ENCODE measurements at places on chromosomes 11 and 22.
A peak's percentile ranks its signal among the peaks of the same experiment; 100 is the strongest.

GRCh38 chr11:85042361-85042760, 584.8 kb downstream of the DLG2 start:
- DNase-seq: no peak

- no peak for DNase-seq
Measured at GRCh38 chr11:12989428-12990161, 19.5 kb upstream of the RASSF10 start.

DNA sequence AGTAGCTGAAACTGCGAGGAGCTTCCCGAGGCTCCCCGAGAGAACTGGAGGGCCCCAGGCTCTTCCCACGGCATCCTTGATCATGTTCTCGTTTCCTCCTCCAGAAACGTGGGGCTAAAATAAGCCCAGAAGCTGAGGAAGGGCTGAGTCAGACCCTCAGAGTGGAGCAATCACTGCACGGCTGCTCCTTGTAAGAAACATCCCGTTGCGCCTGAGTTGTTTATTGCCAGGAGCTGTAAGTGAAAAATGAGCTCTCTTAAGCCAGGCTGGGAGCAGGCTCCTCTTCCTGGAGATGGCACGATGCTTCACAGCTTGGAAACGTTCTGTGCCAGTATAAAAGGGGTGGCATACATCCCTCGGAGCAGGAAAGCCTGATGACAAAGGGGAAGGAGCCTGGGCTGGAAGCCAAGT, 47.3 kb upstream of the SYN3 start:
- peak; percentile 79 for DNase-seq

GRCh38 chr22:30435674-30436126, 10.1 kb downstream of the MTFP1 start:
- no peak for DNase-seq

GRCh38 chr22:45481661-45482060, 21.0 kb upstream of the FBLN1 start:
- no peak for DNase-seq

- peak; percentile 36 for DNase-seq
Measured at GRCh38 chr11:7448201-7448600, 37.1 kb upstream of the OLFML1 start.

DNA sequence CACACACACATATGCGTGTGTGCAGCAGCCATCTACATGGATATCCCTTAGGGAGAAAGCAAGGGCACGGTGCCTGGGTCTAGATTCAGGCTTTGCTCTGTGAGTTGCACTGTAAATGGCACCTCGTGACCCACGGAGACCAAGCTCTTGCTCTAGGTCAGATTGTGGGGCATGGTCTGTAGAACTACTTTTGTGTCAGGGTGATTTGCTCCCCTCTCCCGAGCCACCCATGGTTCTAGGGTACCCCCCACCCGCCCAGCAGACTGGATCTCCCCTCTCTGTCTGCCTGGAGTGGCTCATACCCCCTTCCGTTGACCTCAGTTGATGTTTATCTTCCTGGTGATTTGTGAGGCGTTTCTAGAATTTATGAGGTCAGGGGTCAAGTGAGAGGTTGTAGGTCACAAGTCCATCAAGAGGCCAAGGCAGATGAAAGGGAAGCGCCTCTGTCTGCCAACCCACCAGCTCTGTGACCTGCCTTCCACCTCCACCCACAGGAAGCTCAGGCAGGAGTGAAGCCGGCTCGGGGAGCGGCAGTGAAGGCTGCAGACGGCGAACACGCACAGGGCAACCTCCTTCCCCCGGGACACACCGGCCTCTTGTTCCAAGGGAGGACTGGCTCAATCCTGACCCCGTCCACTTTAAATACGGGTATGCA, 76.2 kb upstream of the TTLL12 start:
- DNase-seq: no peak

GRCh38 chr11:134069426-134070341, 812 bp downstream of the JAM3 start:
- no peak for DNase-seq

DNA sequence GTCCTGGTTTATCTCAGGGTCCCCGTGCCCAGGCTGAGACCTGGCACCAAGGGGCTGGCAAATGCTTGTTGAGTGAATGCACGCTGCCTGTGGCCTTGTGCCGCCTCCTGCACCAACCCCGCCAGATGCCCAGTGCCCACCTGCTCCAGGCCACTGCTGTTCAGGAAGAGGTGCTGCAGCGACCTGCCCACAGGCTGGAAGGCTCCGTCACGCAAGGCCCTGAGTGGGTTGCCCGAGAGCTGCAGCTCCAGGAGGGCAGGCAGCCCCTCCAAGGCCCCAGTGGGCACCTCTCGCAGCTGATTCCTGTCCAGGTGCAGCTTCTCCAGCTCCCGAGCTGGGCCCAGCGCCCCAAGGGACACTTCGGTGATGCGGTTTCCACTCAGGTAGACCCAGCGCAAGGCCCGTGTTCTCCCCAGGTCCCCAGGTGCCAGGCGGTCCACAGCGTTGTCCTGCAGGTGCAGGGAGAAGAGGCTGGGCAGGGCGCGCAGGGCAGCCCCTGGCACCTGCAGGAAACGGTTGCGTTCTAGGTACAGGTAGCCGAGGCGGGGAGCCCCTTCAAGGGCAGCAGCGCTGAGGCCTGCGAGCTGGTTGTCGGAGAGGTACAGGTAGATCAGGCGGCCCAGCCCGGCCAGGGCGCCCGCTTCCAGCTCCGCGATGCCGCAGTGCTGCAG, 3.6 kb downstream of the CHADL start:
- no peak for DNase-seq

DNA sequence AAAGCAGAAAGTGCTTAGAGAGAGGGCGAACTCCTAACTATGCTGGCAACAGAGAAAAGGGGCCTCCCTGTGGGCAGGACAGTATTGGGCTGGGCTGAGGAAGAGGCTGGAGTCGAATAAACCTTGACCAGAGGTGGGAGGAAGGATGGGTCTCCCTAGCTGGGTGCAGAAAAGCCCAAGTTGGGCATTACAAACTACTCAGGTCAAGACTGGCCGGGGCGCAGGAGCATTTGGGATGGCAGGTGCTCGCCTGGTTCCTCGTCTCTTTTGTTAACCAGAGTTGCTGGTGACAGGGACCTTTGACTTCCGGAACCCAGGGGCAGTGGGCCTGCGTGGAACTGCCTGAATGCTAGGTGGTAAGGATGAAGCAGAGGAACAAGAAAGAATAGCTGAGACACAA, 80.3 kb upstream of the SHISAL1 start:
- DNase-seq: no peak

DNA sequence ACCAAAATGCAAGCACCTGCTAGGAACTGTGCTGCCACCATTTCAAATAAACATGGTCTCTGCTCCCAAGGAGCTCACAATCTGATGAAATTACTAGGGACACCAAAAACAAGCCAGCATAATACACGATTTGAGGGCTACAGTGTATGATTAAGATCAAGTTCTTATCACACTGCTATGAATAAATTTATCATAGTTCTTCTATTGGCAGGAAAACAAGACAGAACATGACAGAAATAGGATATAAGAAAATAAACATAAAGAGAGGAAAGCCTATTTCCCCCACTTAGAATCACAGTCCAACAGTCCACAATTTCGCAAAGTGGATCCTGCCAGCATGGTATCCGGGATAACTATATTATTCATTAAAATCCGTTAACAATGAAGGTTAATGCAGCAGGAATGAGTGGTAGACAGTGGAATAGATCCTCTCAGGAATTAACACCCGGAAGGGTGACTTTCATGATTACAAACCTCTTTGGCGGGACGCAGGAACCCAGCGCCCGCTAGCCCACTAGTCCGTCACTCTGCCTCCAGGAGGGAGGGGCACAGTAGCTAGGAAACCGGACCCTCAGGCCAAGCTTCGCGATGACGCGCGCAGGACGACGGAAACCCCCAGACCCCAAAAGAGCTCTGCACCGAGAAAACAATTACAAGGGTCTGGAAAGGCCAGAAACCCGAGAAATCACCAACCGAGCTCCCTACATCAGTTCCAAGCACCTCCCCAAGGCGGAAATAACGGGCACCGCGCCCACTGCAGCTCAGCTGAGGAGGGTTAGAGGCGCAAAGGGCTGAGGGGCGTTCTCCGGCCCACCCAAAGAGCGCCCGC, 607 bp downstream of the CCDC82 start:
- peak; percentile 55 for DNase-seq

- DNase-seq: peak; percentile 86
Measured at GRCh38 chr22:37741312-37741795, 44.5 kb downstream of the TRIOBP start.

GRCh38 chr11:35619116-35619854, 1.0 kb downstream of the FJX1 start:
- DNase-seq: peak; percentile 84

DNA sequence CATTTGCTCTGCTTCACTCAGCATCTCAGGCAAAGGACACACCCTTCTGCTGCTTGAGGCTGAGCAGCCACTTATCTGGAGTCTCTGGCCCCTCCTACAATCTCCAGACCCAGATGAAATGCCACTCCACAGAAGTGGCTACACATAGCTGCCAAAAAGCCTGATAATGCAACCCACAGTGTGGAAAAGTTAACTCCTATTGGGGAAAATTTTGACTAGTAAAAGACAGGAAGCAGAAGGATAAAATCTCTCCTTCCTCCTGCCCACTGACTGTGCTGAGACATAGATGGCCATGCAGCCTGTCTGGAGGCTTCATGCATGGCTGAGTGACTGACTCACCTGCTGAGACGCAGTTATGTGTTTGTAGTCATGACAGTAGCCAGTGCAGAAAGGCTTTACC, 92.3 kb upstream of the TEAD1 start:
- no peak for DNase-seq

DNA sequence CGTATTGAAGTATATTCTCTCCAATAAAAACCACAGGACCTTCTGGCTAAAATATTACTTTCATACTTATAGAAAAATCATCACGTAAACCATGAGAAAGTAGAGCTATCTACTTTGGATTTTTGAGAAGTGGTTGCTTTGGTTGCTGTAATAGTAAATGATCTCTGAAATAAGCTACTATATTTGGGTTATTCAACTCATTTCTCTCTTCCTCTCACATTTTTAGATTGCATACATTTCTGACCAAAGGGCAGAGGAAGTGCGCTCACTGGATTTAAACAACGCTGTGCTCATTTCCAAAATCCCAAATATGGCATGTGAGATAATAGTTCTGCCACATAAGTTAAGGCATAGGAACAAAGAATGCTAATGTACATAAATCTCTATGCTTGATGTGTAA, 357.0 kb downstream of the LRRC4C start:
- no peak for DNase-seq

- DNase-seq: no peak
Measured at GRCh38 chr11:4068962-4069361, 25.6 kb upstream of the RRM1 start.

DNA sequence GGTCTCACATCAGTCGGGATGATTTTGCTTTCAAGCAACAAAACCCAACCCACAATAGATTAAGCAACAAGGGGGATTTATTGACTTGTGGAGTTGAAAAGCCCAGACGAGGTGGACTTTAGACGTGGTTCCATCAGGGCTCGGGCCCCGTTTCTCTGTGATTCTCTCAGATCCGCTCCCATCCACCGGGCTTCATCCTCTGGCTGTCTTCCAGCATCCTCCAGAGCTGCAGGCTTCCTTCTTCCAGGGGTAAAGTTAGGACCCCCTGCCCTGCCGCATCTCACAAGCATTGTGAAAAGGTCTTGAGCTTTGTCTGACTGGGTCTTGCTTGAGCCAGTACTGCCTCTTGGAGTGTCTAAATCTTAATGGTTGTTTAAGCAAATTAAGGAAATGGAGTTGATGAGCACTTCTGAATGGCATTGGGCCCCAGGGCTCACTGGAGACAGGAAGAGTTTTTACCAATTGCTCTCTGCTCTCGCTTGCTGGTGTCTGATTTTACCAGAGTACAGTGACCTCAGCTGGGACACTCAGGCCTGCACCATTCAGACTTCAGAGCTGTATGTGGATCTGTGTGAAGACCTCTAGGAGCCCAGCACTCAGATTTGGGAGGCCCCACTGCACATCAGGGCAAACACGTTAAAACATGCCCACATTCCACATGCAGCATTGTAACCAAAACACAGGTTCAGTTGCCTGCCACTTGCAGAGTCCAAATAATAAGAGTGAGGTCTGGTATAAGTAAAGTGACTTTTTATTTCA, 13.5 kb upstream of the FTH1 start:
- no peak for DNase-seq

DNA sequence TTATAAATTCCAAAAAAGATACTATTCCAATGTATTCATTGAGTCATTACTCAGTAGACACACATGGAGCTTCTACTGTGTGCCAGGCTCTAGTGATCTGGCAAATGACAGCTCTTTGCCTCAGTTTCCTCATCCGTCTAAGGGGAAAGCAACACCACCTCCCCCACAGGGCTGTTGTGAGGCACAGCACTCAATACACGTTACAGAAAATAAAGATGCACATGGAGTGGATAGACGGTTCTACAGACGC, 6.5 kb upstream of the MALAT1 start:
- DNase-seq: no peak

- no peak for DNase-seq
Measured at GRCh38 chr22:19889951-19890350, 35.3 kb upstream of the GNB1L start.

DNA sequence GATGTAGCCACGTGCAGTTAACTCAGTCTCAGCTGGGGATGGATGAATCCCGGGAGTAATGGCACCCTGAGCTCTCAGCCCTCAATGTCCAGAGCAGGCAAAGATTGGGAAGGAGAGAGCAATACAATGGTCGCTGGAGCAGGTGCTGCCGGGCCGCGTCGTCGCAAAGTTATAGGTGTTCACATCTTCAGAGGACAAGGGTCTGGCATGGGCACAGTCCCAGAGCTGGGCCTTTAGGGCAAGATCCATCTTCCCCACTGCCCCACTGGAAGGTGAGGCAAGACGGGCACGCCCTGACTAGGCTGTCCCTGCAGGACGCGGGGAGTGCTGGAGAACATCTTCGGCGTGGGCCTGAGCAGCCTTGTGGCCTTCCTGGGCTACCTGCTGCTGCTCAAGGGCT, 7.6 kb downstream of the PCNX3 start:
- DNase-seq: no peak

DNA sequence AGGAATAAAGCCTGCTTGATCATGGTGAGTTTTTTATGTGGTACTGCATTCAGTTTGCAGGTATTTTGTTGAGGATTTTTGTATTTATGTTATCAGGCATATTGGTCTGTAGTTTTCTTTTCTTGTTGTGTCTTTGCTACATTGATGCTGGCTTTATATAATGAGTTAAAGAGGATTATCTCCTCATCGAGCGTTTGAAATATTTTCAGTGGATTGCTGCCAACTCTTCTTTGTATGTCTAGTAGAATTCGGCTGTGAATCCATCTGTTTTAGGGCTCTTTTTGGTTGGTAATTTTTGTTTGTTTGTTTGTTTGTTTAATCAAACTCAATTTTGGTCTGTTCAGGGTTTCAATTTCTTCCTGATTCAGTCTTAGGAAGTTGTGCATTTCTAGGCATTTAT, 758.4 kb downstream of the KCNA4 start:
- DNase-seq: no peak

DNA sequence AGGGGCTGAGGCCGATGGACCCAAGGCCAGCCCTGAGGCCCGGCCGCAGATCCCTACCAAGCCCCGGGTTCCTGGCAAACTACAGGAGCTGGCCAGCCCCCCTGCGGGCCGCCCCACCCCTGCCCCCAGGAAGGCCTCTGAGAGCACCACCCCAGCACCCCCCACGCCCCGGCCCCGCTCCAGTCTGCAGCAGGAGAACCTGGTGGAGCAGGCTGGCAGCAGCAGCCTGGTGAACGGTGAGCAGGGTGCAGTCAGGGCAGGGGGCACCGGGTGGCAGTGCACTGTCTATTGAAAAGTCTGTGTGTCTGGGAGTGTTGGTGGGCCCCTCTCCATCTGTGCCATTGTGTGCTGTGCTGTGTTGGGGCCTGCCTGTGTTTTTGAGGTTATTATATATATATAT, 16.1 kb downstream of the MICALL1 start:
- no peak for DNase-seq

All from spinal cord (tissue), 10 donors.